SHP77 treated with DMSO at 0.1 percent for 48 hours (cell line): ENCODE measurements at places on chromosomes 12 and 14.

DNA sequence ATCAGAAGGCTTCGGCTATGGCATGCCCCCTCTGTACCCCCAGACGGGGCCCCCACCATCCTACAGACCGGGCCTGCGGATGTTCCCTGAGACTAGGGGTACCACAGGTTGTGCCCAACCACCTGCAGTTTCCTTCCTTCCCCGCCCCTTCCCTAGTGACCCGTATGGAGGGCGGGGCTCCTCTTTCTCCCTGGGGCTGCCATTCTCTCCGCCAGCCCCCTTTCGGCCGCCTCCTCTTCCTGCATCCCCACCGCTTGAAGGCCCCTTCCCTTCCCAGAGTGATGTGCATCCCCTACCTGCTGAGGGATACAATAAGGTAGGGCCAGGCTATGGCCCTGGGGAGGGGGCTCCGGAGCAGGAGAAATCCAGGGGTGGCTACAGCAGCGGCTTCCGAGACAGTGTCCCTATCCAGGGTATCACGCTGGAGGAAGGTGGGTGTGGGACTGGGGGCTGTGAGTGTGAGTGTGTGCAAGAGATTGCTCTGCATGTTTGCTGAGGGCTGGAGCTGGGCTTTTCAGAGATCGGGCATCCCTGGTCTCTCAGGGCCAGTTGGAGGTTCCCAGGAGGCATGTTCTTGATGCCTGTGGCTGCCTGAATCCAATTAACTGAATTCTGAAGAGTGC is 8.6 kb downstream of the NFATC4 start:
- DNase-seq, result no peak

DNA sequence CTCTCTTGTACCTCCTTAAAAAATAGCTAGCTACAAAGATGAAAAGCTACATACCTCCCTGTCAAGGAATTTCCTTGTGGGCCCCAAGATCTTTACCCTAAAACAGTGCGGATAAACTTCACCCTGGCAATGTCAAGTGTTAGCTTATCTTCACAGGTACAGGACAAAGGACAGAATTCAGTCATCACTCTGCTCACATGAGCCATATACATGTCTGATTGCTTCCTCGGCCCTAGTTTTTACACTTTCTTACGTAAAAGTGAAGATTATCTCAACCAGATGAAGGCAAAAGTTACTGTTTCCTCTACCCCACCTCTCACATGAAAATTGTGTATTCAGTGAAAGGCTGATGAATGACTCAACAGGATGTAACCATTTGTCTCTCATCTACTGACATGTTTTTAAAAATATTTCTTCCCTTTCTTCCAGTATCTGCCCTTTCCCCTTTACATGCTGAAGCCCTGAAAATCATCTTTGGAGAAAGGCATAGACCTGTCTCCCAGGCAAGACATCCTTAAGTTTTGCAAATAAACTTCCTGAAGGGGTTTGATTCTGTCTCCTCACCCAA is 890.1 kb downstream of the GALC start:
- DNase-seq, result no peak

- DNase-seq, result no peak
Observed at GRCh38 chr12:70652451-70652850, 15.2 kb upstream of the PTPRB start.

DNA sequence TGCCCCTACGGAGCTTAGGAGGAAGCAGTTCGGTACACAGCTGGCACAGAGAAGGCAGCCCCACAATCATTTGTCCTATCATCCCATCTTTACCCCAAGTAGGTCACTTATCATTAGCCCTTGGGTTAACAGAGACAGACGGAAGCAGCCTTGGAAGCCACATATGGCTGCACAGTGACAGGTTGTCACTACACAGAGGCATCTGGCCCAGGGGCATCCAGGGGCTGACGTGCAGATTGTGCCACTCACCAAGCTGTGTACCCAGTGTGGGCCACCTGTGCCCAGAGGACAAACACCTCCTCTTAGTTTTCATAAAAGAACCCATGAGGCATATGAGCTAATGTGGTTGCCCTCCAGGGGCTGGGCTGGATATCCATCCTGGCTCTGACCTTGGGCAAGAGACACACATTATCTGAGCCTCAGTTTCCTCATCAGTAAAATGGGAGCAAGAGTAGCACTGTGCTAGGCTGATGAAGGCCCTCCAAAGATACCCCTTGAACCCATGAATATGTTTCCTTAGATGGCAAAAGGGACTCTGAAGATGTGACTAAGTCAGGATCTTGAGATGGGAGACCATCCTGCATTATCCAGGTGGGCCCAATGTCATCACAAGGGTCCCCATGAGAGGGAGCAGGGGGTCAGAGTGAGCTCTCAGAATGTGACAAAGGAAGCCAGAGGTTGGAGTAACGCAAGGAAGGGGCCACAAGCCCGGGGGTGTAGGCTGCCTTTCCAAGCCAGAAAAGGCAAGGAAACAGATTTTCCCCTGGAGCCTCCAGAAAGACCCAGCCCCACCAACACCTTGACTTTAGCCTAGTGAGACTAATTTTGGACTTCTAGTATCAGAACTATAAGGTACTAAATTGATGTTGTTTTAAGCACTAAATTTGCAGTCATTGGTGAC is 64.6 kb downstream of the C14orf132 start:
- DNase-seq, result no peak

DNA sequence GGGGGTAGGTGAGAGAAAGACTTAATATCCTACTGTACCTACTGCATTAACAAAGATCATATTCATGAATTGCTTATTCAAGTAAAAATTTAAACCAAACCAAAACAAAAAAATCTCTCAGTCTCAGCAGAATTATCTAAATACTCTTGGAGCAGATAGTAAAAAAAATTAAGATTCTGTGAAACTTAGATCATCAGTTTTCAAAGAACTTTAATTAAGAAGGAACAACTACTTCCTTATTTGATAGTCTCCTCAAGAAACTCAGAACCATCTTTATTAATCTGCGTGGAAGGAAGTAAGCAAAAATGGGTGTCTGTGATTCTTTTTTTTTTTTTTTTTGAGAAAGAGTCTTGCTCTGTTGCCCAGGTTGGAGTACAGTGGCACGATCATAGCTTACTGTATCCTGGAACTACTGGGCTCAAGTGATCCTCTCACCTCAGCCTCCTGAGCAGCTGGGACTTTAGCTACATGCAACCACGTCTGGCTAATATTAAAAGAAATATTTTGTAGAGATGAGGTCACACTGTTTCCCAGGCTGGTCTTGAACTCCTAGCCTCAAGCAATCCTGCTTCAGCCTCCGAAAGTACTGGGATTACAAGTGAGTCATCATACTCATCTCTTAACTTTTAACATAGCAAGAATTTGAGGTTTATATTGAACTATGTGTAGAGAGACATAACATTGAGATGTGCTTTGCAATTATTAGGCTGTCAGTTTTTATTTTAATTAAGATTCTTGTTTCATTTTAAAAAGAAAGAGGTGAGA is 37.4 kb downstream of the GAS2L3 start:
- no peak for DNase-seq

GRCh38 chr12:118238888-118239287 is 103.0 kb downstream of the PEBP1 start:
- no peak for DNase-seq

GRCh38 chr12:81644503-81644902 is 114.6 kb downstream of the PPFIA2 start:
- peak; percentile 26 for DNase-seq
